ENCODE measurements at places on chromosomes 12 and 14.

GRCh38 chr12:56164345-56164729, 6.2 kb downstream of the MYL6 start:
- no peak for DNase-seq

DNA sequence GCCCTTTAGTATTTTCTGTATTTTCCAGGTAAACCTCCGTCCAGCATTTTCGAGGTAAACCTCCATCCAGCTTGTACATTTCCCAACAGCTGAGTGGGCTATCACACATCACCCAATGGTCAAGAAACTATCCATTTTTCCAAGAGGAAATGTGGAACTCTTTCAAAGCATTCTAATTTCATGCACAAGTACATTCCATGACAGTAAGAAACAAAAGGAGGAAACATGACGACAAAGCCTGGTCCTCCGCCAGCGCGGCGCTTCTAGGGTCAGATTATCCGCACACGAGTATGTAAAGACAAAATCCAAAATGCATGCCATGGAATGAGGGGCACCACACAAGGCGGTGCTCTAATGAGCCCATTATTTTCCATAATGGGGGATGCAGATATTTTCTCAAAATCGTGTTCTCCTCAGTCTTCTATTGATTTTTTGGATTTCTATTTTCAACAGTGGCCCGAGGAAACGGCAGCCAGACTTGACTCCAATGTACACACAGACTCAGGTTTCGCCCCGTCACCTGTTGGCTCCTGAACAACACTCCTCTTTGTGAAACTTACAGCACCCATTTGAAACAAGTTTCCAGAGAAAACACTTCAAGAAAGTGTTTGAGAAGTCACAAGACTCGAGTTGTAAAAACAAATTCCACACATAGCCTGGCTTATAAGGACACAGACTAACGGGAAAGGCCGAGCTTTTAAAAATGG, 107.4 kb downstream of the PRICKLE1 start:
- DNase-seq: no peak

DNA sequence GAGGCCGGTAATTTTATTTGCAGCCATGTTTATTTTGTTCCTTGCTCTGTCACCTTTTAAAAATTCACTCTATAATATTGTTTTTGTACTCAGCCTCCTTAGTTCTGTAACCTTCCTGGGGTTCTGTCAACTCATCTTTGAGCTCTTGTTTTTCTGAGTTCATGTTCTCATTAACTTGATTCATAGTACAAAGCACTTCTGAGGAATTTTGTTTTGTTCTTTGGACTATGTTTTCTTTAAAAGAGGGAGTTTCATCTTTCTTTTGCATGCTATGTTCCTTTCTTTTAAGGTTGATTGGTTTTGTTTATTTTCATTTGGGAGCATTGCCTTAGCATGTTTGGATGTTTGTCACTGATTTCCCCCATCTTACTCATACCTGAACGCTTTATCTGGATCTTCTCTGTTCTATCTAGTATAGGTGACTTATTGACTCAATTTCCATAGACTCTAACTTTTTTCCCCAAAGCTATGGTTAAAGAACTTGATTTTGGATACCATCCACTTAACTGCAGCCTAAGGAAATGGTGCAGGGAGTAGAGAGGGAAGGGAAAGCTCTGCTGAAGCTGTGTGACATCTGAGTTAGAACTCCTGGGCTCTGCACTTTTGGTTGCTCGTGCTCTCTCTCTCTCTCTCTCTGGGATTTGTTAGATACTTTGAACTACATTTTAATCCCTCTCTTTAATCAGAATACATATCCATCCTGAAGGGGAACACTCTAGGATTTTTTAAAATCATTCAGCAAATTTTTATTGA, 268.5 kb downstream of the PAWR start:
- DNase-seq: no peak

- DNase-seq: peak; percentile 72
Observed at GRCh38 chr12:108633534-108634248, at the start of gene SELPLG. SELPLG (minus strand) TSS chr12:108633894; CDS start chr12:108624307, 9,587 bp downstream.

GRCh38 chr12:118590406-118591150, 214.2 kb downstream of the SUDS3 start:
- DNase-seq: no peak

DNA sequence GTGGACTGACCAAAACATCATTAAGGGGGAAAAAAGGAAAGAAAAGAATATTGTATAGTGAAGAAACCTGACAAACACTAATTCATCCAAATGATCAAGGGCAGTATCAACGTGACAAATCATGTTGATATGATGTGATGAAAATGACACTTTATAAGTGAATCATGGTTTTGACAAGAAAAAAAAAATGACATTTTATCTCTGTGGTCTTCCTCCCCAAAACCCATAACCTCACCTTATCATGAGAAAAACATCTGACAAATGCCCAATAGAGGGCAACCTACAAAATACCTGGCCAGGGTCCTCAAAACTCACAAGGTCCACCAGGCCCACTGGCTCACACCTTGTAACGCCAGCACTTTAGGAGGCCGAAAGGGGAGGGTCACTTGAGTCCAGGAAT, 13.8 kb downstream of the TMED10 start:
- DNase-seq: no peak

DNA sequence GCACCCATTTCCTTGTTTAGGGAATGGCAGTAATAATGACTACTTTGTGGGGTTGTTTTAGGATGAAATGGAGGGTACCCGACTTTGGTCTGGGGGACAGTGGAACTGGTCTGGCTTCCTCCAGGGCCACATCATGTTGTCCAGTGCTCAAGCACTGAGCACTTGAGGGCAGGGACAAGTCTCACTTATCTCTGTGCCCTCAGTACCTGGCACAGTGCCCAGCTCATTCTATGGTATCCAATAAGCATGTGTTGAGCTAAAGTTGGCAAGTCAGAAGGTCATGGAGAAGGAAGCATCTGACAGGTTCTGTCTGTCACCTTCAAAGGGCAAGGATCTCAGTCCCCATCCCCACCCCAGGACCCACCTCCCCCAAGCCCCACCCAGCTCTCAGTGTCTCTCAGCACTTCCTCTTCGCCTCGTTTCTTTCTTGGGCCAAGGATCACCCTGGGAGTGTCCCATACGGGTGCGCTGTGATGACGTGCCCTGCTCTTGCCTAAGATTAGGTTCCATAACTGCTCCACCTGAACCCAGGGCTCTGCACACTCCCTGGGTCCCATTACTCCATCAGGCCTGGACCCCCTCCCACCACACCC, 24.3 kb upstream of the TMEM106C start:
- DNase-seq: no peak

DNA sequence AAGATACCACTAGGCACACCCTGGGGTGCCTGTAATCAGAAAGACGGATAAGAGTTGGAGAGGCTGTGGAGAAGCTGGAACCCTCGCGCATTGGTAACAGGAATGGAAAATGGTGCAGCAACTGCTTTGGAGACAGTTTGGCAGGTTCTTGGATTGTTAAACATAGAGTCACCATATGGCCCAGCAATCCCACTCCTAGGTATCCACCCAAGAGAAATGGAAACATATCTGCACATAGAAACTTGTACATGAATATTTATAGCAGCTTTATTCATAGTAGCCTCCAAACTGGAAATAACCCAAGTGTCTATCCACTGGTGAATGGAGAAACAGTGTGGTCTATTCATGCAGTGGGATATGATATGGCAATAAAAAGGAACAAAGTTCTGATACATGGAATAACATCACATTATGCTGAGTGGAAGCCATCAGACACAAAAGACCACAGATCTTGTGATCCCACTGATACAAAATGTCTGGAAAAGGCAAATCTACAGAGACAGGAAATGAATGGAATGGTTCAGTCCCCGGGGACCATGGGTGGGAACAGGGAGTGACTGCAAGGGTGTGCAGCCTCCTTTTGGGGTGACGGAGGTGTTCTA, 45.4 kb downstream of the JAG2 start:
- no peak for DNase-seq

GRCh38 chr12:49032679-49033447, 14.3 kb upstream of the PRKAG1 start:
- no peak for DNase-seq

GRCh38 chr14:37566811-37567371, 28.2 kb downstream of the FOXA1 start:
- no peak for DNase-seq

- DNase-seq: no peak
Observed at GRCh38 chr14:50312734-50313054, 570 bp downstream of the DMAC2L start.

- DNase-seq: no peak
Observed at GRCh38 chr14:100297320-100298300, 8.6 kb downstream of the SLC25A29 start.

DNA sequence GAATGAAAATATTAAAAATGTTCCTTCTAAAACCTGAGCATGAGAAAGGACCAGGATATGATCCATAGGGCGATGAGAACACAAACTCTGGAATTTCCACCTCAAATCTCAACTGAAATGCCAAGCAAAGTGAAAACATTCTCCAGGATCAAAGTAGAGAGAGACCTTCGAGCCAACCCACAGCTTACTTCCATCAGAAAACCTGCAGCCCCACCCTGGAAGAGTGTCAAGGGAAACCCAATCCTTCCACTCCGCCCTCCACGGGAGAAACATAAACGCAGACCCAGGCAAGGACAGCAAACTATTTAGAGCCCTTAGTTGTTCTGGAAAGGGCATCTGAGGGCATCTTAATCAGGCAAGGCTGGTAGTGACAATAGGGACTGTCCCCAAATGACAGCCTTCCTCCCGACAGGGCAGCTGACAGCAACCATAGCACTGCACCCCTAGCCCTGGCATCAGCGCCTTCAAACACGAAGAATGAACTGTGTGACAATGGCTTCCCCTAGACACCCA, 21.8 kb downstream of the SLC15A4 start:
- DNase-seq: no peak

DNA sequence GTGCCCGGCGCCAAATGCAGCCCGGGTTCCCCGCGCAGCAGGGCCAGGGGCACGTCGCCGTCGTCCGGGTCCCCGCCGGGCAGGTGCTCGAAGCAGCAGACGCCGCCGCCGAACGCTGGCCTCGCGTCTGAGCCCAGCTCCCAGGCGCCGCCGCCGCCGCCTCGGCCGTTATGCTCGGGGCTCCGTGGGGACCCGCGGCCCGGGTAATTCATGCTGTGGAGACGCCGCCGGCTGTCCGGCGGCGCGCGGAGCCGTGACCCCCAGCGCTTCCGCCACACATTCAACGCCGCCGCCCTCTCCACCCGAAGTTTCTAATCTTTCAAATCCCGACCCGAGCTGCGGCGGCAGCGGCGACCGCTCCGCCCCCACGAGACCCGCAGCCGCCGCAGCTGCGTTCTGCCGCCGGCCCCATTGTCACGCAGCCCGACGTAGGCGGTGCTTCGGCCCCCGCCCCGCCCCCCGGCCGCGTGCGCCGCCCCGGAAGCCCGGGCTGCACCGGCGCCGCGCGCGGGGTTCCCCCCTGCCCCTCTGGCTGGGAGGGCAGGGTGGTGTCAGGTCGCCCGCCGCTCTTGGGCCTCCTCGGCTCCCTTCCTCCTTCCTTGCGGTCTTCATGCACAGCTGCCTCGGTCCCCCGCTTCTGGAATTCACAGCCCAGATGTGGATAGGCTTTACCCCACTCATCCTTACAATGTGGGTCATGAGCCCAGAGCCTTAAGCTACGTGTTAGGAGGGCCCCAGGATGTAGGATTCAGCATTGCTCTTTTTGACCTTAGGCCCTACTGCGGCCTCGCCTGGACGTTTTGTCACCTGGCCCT, at the start of gene DDHD1:
TSS of gene DDHD1 (minus strand) at position 437 of the 815 bp plus-strand sequence. CDS start at position 212, 225 bp downstream.
- DNase-seq: peak; percentile 62

DNA sequence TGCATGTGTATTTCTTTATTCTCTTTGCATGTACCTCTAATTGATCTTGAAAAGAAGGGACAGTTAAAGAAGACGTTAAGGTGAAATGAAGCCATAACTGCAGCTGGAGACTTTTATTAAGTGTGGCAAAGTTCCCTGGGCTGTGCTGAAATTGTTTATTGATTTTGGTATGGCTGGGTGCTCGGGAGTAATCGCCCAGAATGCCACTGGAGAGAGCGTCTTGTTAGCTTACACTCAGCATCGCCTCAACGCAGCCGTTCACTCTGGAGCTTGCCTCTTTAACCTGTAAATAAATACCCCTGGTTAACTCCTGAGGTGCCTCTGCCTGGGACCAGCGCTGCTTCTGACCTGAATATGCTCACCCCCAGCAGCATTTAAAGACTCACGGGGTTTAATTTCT, 98.6 kb downstream of the GPATCH2L start:
- DNase-seq: no peak

GRCh38 chr12:130780880-130781575, 58.0 kb downstream of the STX2 start:
- no peak for DNase-seq

DNA sequence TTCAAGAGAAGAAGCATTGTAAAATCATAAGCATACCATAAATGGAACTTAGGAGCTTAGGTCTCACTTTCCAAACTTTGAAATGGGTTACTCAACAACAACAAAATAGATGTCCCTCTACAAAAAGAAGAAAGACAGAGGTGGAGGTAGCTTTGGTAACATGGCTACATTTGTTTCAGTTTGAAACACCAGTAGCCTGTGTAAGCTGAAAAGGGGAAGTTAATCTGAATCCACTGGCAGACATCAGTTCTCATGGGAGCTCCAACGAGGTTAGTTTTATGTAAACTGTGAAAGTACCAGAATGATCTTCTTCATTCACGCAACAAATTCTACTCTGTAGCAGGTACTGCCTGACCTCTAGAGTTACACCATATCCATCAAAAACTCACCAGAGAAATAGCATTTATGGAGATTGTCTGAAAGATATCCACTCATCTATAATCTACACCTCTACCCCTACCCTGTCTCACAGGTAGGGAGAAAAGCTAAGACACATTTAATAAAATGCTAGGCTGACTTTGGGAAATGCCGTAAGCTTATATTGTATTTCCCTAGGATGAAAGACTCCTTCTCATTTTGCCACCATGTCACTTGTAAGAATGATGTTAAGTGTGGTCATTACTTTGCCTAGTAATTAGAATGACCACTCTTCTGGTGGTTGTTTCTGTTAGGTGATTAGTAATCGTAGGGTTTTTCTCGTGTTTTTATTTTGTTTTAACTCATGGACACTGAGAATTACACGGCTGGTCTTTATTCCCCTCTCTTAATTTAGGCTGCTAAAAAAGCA, 224.1 kb downstream of the ASCL1 start:
- no peak for DNase-seq

GRCh38 chr14:59239022-59239421, 50.6 kb downstream of the DAAM1 start:
- no peak for DNase-seq
